Psoas muscle (tissue), 8 donors: ENCODE measurements at places on chromosomes 7 and 10.

DNA sequence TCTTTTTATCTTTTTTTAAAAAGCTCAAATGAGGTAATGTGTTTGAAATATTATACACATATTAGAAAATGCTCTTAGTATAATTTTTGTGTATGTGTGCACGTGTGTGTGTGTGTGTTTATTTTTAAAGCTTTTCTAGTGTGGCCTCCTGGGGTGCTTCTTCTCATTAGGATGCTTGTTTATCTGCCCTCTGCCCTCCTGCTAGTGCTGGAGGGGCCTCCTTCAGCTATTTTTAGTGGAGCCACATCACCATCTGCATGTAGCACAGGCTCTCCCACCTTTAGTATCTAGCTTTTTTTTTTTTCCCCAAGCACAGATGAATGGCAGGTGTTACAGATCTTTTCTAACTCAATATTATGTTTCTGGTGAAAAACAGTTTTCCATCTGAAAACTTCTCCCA is 155.7 kb upstream of the TMEM229A start:
- no peak for DNase-seq

DNA sequence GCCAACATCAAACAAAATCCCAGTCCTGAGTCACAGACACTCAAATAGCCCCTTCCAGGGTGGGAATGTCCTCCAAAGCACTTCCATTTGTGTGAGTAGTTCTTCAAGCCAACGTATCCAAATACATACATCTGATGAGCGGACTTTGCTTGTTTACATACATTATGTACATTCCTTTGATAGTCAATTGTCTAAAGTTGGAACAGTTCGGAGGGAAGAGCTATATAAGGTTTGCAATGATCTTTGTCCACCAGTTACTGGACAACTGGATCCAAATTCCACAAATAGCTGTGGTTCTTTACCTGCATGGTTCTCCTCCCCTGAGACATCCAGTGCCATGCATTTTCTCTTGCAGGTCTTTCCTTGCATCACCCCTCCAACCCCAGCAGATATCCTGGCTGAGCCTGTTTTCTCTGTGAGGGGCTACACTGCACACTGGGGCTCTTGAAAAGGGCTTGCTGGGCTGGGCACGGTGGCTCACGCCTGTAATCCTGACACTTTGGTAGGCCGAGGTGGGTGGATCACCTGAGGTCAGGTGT is 4.7 kb upstream of the MGMT start:
- no peak for DNase-seq

GRCh38 chr7:91411060-91411459 is 146.8 kb downstream of the FZD1 start:
- no peak for DNase-seq

DNA sequence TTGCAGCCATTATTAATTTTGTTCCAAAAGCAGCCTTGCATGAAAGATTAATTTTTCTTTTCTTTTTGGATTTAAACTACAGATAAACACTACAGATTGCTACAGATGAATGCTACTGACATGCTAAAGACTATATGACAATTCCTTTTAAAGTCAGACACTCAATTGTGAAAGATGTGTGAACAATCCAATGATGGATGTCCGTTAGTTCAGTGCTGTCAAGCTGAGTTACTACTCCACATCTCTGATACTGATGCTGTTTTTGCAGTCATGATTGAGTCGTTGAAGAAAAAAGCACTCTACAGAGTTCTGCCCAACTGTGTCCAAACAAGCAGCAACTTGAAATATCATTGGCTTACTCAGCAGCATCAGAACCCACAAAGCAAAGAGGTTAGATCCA is 146.8 kb downstream of the OTUD1 start:
- no peak for DNase-seq

DNA sequence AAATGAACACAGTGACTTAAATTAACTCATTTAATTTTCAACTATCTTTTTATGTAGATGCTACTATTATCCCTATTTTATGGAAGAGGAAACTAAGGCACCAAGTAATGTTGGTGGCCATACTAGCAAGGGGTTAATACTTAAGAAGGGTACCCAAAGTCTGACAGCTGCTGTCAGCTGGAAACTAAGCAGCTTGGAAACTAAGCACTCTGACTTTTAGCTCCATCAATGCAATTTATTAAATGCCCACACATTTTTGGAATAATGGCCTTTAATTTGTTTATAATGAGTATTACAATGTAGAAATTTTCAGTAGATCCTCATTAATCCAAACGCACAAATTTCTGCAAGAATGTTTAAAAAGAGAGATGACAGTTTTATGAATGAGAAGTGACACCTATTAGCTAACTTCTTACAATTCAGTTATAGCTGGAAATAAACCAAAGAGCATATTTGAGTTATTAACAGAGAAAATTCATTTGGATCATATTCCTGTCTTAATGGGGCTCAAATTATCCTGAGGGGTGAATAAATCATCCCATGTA is 483.1 kb upstream of the MBL2 start:
- DNase-seq: no peak

- no peak for DNase-seq
These were observed 11.8 kb upstream of the MAP3K8 start for GRCh38 chr10:30422151-30422695.

- DNase-seq: no peak
These were observed 23.1 kb upstream of the ZMIZ1 start for GRCh38 chr10:79045566-79046175.

DNA sequence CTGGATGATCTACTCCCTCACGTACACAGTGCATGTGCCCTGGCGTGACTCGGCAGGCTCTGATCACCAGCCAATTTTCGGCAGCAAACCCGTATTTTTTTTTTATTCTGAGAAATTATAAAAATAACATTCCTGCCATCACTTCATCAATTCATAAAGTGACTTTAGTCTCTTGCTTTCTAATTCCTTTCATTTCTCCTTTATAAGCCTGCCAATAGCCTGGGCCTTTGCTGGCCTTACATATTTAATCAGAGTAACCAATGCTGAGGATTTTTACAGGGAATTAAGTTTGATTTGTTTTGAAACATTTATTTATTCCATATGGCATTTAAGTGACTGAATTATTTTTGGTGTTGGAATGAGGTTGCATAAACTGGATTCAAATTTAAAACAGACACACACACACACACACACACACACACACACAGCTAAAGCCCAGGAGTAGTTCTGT is 140.8 kb downstream of the ETV1 start:
- DNase-seq: no peak

GRCh38 chr10:122774231-122774630 is 71.4 kb downstream of the CUZD1 start:
- no peak for DNase-seq

DNA sequence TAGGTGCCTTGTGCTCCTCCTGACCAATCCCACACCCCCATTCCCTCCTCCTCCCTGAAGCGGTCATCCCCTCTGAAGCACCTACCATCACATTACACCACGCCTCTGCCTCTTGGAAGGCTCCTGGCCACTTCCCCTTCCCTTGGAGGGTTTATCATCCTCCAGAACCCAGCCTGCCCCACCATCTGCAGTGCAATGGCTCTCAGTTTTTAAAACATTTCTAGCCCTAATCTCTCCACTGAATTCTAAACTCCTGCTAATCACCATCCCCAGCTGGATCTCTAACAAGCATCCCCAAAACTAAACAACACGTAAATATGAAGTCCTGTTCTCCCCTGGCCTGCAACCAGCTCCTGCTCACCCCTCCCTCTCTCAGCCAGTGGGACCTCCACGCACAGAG is 70.6 kb downstream of the PIP4K2A start:
- DNase-seq: no peak

DNA sequence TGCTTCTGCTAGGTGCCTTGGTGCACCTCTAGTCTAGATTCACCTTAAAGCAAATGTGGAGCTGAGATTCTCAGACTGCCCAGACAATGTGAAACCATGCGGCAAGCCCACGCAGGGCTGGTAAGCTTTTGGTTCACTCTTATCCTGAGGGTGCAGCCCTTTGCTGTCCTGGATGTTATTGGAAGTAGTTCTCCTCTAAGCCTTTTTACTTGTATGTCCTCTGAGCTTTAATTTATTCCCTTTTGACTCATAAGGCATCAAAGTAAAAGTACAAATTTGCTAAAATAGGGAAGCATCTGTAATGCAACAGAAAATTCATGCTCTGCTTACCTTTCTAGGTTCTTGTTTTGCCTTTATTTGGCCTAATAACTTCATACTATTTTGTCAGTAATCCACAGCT is 186.8 kb downstream of the MACC1 start:
- DNase-seq: no peak

DNA sequence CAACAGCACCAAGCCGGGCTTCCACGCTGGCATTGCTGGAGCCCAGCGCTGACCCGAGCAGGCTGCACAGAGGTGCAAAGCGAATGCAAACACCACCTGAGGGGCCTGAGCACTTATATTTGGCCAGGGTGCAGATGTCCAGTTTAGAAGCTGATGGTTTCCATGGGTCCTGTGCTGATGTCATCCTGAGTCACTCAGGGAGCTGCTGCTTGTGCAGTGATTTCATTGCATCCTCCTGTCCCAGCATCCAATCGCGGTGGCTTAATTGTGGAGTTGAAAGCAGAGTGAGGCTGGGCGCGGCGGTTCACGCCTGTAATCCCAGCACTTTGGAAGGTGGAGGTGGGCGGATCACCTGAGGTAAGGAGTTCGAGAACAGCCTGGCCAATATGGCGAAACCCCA is 410.2 kb upstream of the KLF6 start:
- no peak for DNase-seq

- DNase-seq: no peak
These were observed 210.5 kb upstream of the YAE1 start for GRCh38 chr7:39355664-39356063.

DNA sequence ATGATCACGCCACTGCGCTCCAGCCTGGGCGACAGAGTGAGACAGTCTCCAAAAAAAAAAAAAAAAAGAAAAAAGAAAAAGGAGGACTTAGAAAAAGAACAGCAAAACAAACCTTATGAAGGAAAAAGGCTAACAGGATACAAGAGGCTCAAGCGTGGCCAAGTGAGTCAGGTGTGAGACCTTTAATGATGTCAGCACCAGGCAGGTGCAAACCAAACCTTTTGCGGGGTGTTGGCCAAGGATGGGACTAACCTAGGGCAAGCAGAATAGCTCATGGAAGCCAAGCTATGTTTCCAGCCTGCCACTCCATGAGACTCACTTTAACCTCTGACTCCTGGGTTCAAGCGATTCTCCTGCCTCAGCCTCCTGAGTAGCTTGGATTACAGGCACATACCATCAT is 11.3 kb upstream of the GNA12 start:
- DNase-seq: no peak

GRCh38 chr10:19920075-19920726 is 104.0 kb downstream of the PLXDC2 start:
- no peak for DNase-seq

DNA sequence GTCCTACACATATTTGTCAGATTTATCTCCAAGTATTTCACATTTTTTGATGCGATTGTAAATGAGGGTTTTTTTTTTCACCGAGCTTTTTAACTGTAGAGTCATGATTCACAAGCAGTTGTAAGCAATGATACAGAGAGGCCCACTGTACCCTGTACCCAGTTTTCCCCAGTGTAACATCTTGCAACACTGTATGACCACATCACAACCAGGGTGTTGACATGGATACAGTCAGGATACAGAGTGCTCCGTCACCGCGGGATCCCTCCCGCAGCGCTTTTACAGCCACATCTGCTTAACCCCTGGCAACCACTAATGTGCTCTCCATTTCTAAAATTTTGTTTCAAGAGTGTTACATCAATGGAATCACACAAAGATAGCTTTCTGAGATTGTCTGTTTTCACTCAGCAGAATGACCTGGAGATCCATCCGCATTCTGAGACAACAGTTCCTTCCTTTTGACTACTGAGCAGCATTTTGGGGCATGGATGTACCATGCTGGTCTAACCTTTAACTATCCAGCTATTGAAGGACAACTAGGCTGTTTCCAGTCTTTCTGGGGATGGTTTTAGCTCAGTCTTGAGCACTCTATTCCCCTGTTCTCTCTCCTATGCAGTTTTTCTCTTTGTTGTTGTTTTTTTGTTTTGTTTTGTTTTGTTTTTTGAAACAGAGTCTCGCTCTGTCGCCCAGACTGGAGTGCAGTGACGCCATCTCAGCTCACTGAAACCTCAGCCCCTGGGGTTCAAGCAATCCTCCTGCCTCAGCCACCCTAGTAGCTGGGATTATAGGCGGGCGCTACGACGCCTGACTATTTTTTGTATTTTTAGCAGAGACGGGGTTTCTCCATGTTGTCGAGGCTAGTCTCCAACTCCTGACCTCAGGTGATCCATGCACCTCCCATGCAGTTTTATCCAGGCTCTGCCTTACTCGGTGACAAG is 25.9 kb downstream of the GPRIN2 start:
- DNase-seq: peak; percentile 60

DNA sequence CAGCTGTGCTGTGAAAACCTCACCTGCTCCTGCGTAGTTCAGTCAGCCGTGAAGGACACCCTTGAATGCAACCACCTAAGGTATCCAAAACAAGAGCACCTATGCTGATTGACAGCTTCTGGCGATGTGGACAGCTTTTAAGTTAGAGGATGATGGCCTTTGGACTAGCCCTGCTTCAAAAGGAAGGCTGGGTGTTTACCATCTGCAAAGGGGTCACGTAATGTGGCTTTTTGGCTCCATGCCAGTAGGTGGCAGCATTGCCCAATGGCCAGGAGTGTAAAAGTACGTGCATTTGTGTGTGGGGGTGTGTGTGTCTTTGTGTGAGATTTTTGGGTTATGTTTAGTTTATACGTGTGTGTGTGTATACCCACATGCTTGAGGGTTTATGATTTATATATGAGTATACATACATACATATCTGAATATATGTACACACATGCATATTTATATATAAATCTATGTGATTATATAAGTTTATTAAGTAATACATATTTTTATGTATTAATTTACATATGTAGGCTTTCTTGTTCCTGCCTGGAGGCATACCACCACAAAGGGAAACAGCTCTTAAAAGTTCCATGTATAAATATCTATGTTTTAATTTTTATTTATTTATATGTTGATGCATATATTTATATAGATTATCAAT is 236.3 kb upstream of the ANKRD30A start:
- no peak for DNase-seq

DNA sequence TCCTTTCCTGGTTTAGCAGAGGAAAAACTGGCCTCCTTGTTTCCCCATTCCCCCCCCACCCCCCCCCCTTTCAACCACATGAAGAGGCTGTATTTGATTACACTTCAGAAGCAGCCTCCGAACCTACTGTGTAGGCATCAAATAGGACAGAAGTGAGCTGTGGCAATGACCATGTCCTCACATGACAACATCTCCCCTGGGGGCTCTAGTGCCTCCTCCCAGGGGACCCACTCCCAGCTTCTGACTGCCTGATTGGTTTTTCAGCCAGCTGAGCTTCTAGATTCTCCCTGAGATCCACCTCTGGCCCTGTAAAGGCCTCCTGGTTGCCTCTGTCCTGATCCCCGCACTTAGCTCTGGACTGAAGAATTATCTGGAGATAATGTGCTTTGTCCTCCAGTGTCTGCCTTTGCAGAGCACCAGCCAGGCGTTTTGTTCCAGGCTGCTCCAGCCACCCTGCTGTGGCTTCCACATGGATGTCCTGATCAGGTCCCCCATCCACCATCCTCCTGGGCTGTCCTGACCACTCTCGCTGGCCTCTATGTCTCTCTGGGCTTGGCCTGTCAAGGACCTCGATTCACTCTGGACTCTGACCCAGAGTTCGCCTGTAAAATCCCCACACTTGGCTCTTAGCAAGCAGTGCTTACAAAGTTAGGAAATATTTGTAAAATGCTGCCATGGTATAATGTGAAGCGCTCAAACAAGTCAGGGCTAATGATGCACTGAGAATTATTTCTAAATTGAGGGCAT is 42.4 kb upstream of the TOMM7 start:
- no peak for DNase-seq
